Stimulated activated CD4-positive, alpha-beta T cell treated with anti-CD3 and anti-CD28 coated beads, Interleukin-1b, Interleukin-23, amount 100 ng/mL, for 1 hour (primary cell): ENCODE measurements at places on chromosomes 7 and 10.

- DNase-seq = no peak
Measured at GRCh38 chr10:60187691-60188090, 202.0 kb downstream of the ANK3 start.

- DNase-seq = no peak
Measured at GRCh38 chr7:87345962-87346371, 503 bp downstream of the CROT start.

DNA sequence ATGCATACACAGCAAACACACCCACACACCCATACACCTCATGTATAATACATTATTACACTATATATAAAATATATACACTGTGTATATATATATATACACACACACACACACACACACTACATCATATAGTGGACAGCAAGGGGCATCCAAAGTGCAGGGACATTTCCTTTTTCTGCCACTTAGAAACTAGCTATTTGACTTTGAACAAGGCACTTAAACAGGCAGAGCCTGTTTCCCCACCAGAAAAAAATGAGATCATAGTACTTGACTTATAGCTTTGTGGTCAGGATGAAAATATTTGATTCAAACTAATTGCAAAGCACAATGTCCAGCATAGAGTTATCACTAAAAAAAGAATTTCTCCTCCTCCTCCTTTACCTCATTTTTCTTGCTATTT lies 254.3 kb upstream of the NPVF start:
- DNase-seq = no peak

- no peak for DNase-seq
Measured at GRCh38 chr7:78528964-78529363, 730.4 kb downstream of the PHTF2 start.
